ENCODE measurements at places on chromosomes 3 and 15.

DNA sequence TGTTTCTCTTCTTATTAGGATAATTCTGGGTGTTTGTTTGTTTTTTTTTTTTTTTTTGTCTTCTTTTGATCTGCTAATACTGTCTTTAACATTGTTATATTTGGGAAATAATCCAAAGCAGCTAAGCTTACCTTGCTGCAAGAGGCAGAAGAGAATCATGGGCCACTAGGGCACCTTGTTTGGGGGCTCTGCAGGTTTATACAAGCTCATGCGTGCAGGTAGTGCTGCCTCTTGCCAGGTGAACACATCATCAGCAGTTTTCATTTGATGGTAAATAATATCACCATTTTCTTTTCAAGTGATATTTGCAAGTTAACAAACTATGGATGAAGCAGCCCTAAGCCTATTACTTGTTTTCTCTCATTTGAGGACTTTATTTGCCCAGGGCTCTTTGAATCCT lies 37.9 kb downstream of the MAP3K13 start:
- DNase-seq: no peak

GRCh38 chr3:124829819-124830554 lies 57.2 kb downstream of the ITGB5 start:
- no peak for DNase-seq

DNA sequence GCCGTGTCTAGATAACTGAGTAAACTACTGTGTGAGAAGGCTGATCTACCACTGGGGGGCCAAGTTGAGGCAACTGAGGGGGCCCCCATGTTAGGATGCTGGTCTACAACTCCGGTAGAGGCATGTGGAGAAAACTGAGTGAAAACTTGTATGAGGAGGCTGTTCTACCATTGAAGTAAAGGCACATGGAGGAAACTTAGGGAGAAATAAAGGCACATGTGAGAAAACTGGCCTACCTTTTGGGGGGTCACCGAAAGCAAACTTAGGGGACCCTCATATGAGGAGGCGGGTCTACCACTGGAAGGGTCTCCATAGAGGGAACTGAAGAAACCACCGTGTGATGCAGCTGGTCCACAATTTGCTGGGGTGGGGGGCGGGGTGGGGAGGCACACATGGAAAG lies 155.2 kb downstream of the FBLN2 start:
- DNase-seq: no peak

- no peak for DNase-seq
Measured at GRCh38 chr3:34675383-34676120, 877.1 kb downstream of the PDCD6IP start.

GRCh38 chr3:126523745-126524428 lies at the start of gene CHST13:
CHST13 (plus strand) TSS chr3:126524155; CDS start chr3:126524333, 178 bp downstream.
- DNase-seq: peak; percentile 59

GRCh38 chr15:70319466-70319865 lies 221.7 kb upstream of the TLE3 start:
- DNase-seq: no peak

DNA sequence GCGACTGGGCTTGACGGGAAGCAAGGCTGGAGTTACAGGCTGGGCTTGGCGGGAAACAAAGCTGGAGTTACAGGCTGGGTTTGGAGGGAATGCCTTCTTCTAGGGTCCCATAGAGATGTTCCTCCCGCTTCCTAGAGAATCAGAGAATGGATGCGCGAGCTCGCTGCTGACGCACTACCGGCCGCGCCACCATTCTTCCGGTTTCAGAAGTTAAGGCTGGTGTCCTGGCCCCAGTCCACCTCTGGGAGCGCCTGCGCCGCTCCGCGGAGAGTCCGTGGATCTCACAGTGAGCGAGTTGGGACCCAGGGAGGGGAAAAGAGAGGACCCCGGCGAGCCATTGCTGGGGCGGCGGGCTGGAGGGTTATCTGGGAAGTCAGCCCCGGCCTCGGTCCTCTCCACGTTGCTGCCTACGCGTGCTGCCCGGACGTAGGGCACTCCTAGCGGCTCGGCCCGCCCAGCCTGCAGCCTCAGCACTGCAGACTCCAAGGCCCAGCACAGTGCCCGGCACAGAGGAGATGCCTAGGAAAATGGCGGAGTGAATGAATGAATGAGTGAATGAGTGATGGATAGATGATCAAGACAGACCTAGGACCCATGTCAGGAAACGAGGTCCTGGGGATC lies at the start of gene ZNF502:
Gene ZNF502 (plus strand): TSS at position 206 of the 621 bp plus-strand sequence. CDS start 7,602 bp downstream, outside the sequence.
- peak; percentile 71 for DNase-seq

DNA sequence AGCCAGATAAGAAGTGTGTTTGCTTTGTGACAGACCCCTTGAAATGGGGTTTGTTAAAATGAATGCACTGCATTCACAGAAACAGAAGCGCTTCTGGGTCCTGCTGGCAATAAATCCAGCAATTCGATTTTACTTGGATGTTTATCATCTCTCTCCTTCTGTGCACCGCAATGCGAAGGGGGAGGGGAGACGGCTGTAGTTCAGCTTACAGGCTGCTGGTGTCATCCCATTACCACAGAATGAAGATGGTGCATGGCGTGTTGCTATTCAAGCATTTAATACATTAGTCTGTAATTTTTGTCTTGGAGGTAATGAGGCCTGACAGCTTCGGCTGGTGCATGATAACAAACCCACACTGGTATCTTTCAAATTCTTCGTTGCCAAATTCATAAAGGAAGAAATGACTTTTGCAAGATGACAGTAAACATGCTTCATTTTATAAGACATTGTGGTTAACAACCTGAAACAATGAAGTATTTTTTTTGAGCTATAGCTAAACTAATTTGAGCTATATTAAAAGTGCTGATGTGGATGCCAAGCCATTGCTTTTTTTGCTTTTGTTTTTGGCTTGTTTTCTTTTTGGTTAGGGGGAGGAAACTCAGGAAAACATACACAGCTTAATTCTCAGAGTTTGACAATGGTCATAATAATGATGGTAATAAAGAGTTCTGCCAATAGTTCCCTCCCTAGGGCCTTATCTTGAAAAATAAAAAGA lies 418.3 kb downstream of the OTOL1 start:
- no peak for DNase-seq

DNA sequence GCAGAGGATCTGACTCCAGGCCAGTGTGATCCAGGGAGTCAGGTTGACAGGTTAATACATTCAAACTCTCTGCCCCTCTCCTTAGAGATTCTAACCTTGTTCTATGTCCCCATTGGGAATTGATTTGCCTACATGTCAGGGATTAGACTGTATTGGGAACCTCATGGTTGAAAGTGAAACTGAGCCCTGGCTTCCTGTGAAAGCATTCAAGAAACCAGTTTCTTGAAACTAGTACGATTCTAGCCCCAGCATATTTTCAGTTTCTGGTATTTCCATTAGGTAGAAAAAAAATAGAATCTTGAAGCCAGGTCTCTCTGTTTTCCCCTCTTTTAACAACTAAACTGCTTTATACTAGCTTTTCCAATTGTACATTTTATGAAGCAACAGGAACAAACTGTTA lies 140.4 kb upstream of the ABI3BP start:
- DNase-seq: no peak

GRCh38 chr3:133874344-133874743 lies 21.3 kb downstream of the RAB6B start:
- DNase-seq: no peak

DNA sequence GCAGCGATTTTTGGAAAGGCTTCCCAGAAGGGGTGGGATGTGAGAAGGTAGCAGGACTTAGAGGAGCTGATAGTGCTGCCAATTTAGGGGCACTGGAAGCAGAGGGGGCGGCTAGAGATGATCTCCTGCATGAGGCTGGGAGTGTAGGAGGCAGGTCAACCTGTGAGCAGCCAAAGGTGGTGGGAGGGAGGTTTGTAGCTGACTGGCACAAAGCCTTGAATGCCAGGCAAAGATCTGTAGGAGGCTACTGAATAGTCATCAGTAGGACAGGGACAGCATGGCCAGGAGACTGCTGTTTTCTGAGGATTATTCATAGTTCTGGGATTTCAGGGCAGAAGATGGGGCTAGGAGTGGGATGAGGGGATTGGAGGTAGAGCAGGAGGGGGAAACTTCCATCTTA lies 2.2 kb downstream of the SCAMP5 start:
- no peak for DNase-seq

- DNase-seq: peak; percentile 24
Measured at GRCh38 chr15:58179741-58180381, 41.7 kb downstream of the AQP9 start.

- no peak for DNase-seq
Measured at GRCh38 chr3:175605851-175606250, 746.7 kb downstream of the NAALADL2 start.

- DNase-seq: no peak
Measured at GRCh38 chr3:98728672-98729071, 34.5 kb upstream of the ST3GAL6 start.

DNA sequence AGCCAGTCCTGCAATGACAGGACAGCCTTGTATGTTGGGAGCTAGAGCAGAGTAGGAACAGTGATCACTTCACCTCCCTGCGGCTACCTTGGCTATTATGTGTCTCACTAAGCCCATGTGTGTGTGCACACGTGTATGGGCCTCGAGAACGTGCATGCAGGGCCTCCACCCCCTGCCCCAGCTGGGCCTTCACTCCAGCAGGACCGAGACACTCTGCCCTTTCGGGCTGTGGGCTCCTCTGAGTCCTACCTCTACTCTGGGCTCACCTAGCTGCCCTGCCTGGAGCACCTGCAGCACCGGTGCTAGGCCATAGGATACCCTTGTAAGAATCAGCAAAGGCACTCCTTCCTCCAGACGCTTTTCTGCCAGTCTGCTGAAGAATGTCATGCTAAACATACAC lies 77.5 kb downstream of the LINGO1 start:
- no peak for DNase-seq

- no peak for DNase-seq
Measured at GRCh38 chr15:81050805-81051204, 50.1 kb downstream of the TLNRD1 start.

DNA sequence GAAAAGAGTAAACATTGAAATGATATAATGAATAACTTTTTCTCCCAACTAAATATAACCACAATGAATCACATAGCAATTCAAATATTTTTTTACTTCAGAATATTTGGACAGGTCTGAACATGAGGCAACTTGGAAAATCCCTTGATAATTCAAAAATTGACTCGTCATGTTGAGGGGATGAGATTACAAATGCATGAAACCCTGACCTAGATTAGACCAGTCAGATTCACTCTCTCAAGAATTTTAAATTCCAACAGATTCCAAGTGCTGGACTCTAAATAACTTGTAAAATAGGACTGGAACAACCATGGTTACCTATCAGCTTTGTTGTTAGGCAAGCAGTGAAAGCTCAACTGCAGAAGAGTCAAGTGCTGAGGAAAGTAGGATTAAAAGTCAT lies 317.5 kb downstream of the GBE1 start:
- DNase-seq: no peak

- no peak for DNase-seq
Measured at GRCh38 chr15:48596415-48596814, 49.1 kb downstream of the FBN1 start.

- no peak for DNase-seq
Measured at GRCh38 chr3:144296808-144297207, 325.2 kb downstream of the DIPK2A start.

DNA sequence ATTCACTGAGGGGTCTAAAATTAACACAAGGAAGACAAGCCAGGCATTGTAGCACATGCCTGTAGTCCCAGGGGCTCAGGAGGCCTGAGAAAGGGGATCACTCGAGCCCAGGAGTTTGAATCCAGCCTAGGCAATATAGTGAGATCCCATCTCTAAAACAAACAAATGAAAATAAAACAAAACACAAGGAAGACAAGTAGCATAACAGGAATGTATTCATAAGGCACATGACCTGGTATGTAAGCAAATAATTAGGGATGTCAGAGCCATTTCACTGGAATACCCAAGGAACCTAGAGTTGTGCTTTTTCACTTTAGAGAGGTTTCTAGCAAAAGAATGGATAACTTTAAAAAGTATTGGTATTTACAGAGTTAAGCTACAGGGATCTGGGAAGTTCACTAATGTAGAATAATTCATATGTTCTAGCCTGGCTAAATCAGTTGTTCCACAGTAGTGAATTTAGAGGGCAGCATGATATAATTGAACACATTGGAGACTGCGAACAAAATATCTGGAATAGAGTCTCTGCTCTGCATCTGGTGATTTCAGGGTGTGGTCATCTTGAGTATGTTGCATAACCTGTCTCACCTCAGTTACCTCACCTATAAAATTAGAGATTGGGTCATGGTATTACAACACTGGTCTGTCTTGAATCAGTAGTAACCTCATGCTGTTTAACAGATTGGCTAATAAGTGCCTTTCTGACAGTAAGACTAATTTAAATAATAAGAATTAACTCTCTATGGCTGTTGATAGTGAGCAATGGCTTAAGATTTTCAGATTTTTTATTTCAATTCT lies 9.3 kb downstream of the GRAMD1C start:
- DNase-seq: no peak

DNA sequence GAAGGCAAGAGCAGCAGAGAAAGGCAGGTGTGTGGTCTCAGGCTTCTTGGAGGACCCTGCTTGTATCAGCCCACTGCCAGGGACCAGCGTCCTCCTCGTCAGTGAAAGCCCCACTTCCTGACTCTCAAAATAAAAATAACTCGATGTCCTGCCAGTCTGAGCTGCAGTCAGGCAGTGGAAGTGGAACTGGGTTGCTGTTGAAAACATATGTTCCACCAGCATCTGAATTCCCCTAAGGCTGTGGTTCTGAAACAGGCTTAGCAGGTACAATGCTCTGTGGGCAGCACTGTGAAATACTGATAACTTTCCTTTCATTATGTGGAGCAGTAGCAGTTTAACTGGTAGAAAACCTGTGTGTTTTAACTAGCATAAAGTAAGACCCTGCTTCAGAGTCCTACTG lies 121.6 kb upstream of the EIF1B start:
- no peak for DNase-seq

- no peak for DNase-seq
Measured at GRCh38 chr3:123552095-123552714, 32.6 kb downstream of the HACD2 start.

DNA sequence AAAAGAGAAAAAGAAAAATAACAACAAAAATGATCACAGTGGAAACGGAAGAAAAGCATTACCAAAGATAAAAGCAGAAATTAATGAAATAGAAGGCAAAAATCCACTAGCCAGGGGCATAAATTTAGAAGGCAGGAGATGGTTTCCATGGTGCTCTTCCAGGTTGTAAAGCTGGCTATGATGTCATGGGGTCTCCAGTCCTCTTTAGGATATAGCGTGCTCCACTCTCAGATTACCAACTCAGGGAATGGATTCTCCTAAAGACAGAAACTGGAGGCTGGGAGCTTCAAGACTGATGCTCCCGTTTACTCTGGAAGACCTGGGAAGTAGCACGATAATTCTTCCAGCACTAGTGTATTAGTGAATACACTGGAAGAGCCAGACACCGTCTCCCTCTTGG lies 10.9 kb upstream of the ULK4 start:
- DNase-seq: no peak

GRCh38 chr3:119598410-119599098 lies 869 bp downstream of the PLA1A start:
- no peak for DNase-seq

DNA sequence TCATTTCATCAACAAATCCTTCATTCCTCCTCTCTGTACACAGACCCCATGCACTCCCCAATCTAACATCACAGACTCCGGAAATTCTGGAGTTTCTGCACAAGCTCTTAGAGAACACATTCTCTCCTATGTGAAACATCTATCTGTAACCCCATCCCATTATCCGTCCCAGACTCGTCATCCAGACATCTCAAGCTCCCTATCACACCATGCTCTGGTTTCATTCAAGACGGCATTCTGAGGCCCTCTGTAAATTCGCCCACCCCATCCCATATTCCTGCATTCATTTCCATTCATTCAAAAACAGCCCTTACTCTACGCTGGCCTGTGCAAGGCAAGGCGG lies 575 bp downstream of the LEO1 start:
- DNase-seq: no peak

GRCh38 chr3:133469140-133469731 lies 69.4 kb downstream of the BFSP2 start:
- no peak for DNase-seq
